DND-41 (cell line): ENCODE measurements at places on chromosomes 4 and X.

- DNase-seq: no peak
These were observed 1403.1 kb upstream of the TENM3 start for GRCh38 chr4:180840142-180840541.

- DNase-seq: no peak
These were observed 94.4 kb downstream of the GRIA2 start for GRCh38 chr4:157314906-157315305.

- DNase-seq: no peak
These were observed 109.3 kb upstream of the KLHL13 start for GRCh38 chrX:118225711-118226428.

DNA sequence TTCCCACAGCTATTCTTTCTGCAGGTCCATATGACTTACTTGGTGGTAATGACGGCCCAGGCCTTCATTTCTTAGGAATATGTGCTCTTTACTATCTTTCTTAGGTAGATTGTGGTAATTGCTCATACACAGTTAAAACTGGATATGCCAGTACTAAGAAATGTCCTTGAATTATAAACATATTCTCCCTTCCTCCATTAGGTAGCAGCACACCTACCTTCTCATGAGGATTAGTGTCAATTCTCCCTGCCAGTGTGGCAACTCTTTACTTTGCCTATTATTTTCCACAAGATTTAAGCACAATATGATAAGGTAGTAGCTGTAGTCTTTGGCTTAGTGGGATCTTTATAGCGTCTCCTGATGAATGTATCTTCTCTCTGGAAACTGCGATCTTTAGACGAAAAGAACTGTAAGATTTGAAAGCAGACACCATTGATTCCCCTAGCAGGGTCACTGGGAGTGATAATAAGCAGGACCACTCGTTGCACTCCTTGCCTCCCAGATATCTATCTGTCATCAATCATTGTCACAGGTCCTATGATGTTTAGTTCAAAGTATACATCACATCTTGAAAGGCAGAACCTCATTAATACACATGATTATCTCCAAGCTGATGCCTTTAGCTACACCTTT lies 1240.7 kb downstream of the C4orf33 start:
- no peak for DNase-seq

DNA sequence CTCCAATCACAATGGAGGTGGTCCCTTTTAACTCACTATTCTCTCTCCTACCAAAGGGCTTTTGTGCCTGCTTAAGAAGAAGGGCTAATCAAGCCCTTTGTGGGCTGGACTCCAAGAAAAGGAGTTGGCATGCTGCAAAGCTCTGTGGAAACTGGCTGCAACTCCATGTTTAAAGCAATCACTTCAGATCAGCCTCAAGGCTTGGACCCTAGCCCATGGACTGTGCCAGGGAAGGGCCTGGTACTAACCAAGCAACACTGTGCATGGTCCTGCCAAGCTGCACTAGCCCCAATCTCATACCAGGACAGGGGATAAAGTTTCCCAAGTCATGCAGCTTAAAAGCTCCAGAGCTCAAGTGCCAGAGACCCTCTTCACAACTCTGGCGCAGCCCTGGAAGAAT lies 86.7 kb downstream of the ATP8A1 start:
- no peak for DNase-seq

DNA sequence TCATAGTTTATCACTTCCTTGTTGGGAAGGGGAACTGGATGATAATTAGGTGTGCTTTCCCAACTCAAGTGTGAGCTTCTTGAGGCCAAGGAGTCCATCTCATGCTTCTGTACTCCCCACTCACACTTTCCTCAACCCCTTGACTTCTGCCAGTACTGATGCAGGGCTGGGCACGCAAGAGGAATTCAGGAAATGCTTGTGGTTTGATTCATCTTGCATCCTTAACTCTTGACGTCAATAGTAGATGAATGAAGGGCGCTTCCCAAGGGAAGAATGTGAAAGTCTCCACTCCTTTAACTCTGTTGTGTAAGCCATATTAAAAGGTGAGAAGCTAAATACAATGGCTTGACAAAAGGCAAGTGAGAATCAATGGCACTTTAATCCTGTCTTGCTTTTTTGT lies 101.8 kb downstream of the AGTR2 start:
- no peak for DNase-seq

- no peak for DNase-seq
These were observed 36.0 kb downstream of the TMEM164 start for GRCh38 chrX:110038900-110039299.

GRCh38 chr4:109798866-109799265 lies 2.9 kb downstream of the CFI start:
- no peak for DNase-seq

GRCh38 chrX:15816438-15816809 lies 26.1 kb downstream of the ZRSR2 start:
- DNase-seq: no peak

- DNase-seq: no peak
These were observed 137.9 kb downstream of the PJA1 start for GRCh38 chrX:69027181-69028005.

- DNase-seq: peak; percentile 19
These were observed 85.0 kb upstream of the ZNF81 start for GRCh38 chrX:47751670-47752069.

- no peak for DNase-seq
These were observed 6.8 kb upstream of the MAP9 start for GRCh38 chr4:155383541-155383940.

- DNase-seq: no peak
These were observed 385.9 kb downstream of the GLUD2 start for GRCh38 chrX:121433289-121433688.
